ENCODE measurements at places on chromosomes 3 and 15. TPM values are rescaled to one million over a fixed set of nuclear protein-coding genes. Genes with fewer than 3 reads are reported as not detected.

LSMEM2 gene
- not detected for total RNA-seq

SLC28A1 gene
- total RNA-seq: not detected

CCDC191 gene
- 1.6 TPM for total RNA-seq

STAB1 gene
- 21.2 TPM for total RNA-seq

EFCAB12 gene
- 0.04 TPM for total RNA-seq
